Fibroblast of mammary gland (primary cell): ENCODE measurements at places on chromosomes 2 and 18.

- DNase-seq: peak; percentile 21
Observed at GRCh38 chr2:203225423-203226039, 13.3 kb upstream of the CYP20A1 start.

DNA sequence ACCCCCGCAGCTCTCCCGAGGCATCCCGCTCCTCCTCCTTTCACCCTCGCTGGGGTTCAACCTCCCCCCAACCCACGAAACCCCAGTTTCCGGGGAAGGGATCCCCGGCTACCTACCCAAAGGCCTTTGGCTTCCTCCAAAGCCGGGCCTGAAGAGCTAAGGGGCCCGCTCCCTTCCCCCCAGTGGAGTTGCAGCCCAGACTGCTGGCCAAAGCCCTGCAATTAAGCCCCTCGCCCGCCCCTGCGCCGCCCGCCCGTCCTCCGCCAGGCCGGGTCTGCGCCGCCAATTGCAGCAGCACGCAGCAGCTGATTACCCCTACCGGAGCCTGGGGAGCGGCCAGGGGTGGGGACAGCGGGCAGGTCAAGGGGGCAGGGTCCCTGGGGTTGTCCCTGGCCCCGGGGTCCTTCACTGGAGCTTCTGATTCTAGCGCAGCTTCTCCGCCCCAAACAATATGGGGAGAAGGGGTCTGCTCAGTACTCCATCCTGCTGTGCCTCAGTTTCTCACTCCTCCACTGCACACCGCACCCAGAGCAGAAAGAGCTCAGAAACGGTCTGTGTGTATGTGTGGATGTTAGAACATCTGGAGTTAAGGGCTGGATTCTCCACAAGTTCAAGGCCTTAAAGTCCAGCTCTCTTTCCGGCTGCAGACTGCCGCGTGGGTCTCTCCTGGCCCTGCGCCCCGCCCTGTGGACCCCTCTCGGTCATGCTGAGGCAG lies 16.9 kb downstream of the WNT10A start:
- no peak for DNase-seq

DNA sequence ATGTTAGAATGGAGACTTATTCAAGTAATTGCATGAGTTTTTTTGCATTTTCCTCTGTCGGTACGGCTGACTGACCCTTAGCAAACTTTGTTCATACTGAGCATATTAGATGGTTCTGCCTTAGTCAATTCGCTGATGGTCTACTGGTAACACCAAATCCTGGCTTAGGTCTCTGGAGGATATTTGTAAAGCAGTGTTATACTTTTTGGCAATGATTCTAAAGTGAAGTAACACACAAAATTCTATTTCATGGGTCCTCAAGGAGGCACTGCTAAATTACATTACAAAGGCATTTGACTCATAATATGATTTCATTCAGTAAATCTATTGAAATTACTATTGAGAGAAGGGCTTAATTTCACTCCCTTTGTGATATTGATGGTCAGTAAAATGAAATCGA lies 246.8 kb upstream of the RASGRP3 start:
- DNase-seq: peak; percentile 78

GRCh38 chr2:40325116-40325515 lies 126.8 kb downstream of the SLC8A1 start:
- DNase-seq: no peak

GRCh38 chr2:27051902-27052645 lies 606 bp downstream of the AGBL5 start:
- no peak for DNase-seq

GRCh38 chr2:73582364-73582763 lies 59.9 kb downstream of the NAT8 start:
- no peak for DNase-seq

DNA sequence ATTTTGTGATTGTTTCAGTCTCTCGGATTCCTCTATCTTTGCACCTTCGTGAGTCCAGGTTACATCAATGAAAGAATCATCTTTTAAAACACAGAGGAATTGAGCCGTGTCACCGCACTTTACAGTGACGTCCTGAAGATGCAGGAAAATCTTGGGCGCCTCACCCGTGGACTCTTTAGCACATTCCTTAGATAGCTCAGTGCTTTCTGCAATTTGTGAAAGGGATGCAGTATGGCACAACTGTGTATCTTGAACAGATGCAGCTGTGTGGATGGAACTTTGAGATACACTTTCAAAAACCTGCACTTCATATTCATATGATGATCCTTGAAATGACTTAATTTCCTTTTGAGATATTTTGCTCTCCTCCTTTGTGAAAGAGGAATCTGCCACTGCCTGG lies 50.9 kb downstream of the TTN start:
- DNase-seq: no peak

DNA sequence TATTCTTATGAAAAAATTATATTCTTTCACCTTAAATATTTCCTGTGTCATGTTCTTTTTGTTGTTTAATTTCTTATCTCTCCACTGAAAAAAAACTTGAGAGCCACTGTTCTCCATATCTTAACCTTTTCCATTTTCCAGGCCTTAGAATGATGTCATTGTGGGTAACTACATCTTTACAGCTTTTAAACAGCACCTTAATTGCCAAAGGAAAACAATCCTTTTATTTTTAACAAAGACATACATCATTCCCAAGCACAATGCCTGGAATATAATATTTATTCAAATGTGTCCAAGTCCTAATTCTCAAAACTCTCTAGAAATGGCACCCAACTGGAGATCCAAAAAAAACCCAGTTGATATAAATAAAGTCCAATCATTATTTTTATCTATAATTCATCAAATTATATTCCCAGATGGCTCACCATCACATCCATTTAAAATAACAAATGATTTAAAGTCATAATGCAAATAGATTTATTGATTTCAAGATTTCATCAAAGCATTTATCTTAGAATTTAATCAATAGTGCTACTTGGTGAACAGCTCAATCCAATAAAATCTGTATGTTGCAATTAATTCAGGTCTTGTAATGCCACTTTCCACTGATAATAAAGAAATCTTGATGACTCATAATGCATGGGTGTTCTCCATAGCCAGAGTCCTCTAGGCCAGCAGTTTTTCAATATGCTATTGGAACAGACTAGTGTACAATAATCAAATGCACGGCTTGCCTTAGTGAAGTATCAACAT lies 107.1 kb upstream of the MAPRE2 start:
- DNase-seq: peak; percentile 29

DNA sequence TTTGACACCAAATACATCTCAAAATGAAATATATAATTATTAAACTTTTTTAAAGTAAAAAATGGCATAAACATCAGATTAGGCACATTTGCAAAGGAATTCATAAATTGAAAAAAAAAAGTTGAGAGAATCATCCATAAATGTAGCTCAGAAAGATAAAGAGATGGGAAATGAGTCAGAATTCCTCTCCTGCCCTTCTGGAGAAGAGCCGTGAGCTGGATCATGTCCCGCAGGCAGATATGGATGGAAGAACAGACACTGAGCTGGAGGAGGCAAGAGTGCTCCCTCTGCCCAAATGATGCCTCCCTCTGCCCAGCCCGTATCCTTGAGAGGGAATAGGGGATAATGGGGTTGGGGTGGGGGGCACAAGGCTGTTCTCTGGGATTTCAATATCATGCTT lies 190.9 kb downstream of the TFCP2L1 start:
- DNase-seq: peak; percentile 25

DNA sequence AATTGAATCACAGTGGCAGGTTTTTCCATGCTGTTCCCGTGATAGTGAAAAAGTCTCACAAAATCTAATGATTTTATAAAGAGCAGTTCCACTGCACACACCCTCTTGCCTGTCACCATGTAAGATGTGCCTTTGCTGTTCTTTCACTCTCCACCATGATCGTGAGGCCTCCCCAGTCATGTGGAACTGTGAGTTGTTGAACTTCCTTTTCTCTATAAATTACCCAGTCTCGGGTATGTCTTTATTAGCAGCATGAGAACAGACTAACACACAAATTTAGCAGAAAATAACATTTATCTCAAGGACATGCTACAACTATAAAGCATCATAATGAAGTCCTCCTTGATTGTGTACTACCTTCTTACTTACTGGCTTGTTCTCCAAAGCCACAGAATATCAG lies 1526.0 kb downstream of the LRP1B start:
- no peak for DNase-seq

GRCh38 chr2:64222351-64222750 lies 78.1 kb upstream of the PELI1 start:
- peak; percentile 69 for DNase-seq

GRCh38 chr2:220574038-220574437 lies 946.6 kb downstream of the SLC4A3 start:
- no peak for DNase-seq

DNA sequence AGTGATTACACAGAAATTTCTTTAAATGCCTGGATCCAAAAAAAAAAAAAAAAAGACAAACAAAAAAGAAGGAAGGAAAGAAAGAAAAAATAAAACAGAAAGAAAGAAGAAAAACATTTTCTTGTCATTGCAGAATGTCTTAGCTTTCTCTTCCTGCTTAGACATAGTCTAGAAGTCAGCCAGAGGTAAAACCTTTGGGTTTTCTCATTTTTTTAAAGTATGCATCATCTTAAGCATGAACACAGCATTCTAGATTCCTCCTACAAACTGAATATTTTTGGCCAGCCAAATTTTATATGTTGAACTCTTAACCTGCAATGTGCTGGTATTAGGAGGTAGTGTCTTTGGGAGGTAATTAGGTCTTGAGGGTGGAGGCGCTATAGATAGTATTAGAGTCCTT lies 243.9 kb downstream of the TRIB2 start:
- no peak for DNase-seq

- DNase-seq: peak; percentile 14
Observed at GRCh38 chr2:55269645-55269990, 587 bp upstream of the MTIF2 start.

DNA sequence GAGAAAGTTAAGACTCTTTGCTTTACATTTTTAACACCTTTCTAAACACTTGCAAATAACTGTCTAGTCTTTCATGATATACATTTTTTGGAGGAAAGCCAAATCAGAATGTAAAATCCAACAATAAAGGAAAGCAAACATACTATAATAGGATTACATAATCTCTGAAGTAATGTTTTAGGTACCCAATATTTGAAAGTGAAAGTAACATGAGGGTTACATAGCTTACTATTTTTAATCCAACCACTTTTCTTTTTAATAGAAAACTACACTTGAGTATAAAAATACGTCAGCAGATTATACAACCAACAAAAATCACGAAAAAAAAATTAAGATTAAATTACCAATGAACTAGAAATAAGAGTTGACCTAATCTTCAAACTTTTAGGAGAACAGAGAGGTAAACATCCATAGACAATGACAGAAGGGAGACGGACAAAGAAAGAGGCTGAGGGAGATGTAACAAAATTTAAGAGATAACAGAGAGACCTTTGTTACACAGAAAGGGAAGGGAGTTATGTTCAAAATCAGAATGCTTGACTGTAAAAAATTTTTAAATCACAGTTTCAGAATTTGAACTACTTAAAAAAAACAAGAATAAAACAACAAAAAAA lies 150.0 kb downstream of the IKZF2 start:
- no peak for DNase-seq

GRCh38 chr18:61398961-61399705 lies 65.9 kb downstream of the CDH20 start:
- peak; percentile 92 for DNase-seq

GRCh38 chr2:37388074-37388473 lies 43.6 kb downstream of the QPCT start:
- peak; percentile 97 for DNase-seq

GRCh38 chr2:181784556-181784955 lies 104.2 kb upstream of the NEUROD1 start:
- no peak for DNase-seq

DNA sequence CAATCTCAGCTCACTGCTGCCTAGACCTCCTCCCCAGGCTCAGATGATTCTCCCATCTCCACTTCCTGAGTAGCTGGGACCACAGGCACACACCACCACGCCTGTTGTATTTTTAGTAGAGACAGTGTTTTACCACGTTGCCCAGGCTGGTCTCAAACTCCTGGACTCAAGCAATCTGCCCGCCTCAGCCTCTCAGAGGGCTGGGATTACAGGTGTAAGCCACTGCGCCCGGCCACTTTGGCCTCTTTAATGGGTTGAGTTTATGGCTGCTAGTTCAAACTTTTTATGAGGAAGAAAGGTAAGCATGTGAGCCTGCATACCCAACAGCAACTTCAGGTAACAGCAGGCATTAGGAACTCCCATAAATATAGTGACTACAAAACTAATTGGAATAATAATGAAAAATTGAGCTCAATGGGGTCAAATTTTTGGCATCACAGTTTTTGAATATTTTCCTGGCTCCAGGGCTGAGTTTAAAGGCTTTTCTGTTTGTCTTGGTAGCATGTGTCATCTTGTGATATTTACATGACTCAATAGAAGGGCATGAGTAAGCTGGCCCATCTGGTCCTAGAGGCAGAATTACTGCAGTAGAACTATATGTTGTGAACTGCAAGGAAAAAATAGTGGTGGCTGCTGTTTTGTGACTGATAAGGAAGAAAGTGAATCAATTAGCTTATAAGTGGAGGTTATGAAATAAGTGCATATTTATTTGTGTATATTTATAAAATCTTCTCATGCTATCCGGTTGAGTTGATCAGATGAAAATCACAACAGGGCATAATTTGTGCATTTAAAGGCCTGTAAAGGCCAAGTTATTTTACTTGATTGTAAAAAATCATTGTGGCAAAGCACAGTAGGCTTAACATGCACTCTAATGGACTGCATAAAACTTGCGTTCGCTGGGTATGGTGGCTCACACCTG lies 24.8 kb downstream of the GALM start:
- peak; percentile 92 for DNase-seq

DNA sequence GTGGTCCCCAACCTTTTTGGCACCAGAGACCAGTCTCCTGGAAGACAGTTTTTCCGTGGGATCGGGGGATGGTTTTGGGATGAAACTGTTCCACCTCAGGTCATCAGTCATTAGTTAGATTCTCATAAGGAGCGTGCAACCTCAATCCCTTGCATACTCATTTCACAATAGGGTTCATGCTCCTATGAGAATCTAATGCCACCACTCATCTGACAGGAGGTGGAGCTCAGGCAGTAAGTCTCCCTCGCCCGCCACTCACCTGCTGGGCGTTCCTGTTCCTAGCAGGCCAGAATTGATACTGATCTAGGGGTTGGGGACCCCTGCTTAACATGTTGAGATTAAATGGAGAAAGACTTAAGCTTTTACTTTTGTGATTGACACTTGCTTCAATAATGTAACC lies 9.9 kb downstream of the NABP1 start:
- DNase-seq: no peak

GRCh38 chr2:163345795-163346573 lies 389.8 kb downstream of the FIGN start:
- DNase-seq: peak; percentile 56

DNA sequence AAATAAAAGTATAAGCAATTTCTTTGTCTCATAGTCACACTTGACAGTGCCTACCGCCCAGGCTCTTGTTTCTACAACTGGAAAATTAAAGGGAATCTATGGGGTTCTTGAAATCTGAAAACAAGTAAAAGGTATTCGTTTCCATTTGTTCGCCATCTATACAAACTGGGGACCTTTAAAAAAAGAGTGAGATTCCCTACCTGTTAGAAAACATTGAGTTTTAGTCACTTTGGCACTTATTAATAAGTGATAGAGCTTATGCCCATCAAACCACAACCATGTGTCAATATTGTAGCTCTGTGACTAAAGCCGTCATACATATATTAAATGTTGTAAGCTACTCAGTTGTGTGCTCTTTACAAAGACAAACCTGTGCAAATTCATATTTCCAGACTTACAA lies 13.2 kb downstream of the FN1 start:
- DNase-seq: peak; percentile 53
